ENCODE measurements at places on chromosomes 16 and 17.

- no peak for DNase-seq
Observed at GRCh38 chr17:29683481-29683880, 60.8 kb upstream of the CORO6 start.

- no peak for DNase-seq
Observed at GRCh38 chr17:48617471-48618255, 2.6 kb upstream of the HOXB8 start.

DNA sequence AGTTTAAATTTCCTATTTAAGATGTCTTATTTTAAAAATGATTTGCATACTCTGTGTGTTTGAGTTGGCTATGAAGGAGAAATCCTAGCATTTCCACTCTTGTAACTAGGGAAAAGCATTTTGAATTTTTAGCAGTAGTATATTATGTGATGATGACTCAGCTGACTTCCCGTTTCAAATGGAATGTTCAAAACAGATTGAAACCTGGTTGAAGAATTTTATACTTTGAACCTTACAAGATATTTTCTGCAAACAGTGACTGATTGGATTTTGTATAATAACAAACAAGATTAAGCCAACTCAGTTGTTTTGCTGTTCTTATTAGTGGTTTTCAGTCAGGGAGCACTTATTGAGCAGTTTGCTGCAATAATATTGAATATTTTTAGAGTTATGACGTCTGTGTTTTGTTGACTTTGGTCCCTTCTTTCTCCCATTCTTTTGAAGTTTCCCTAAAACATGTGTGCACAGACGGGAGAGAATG, 8.0 kb downstream of the TNRC6A start:
- no peak for DNase-seq

GRCh38 chr16:12024429-12024828, 47.9 kb downstream of the SNX29 start:
- no peak for DNase-seq

DNA sequence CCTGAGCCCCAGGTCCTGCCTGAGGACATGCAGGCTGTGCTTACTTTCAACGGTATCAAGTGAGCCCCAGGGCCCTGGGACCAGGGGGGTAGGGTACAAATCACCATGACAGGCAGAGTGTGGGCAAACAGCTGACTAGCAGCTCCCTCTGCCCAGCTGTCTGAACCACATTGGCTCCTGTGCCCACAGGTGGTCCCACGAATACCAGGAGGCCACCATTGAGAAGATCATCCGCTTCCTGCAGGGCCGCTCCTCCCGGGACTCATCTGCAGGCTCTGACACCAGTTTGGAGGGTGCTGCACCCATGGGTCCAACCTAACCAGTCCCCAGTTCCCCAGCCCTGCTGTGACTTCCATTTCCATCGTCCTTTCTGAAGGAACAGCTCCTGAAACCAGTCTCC, 10.0 kb downstream of the SLC46A1 start:
- DNase-seq = no peak

- no peak for DNase-seq
Observed at GRCh38 chr17:11832401-11833137, 164.7 kb downstream of the ZNF18 start.

GRCh38 chr17:301681-302299, 50.8 kb downstream of the RPH3AL start:
- DNase-seq = no peak

- DNase-seq = no peak
Observed at GRCh38 chr17:13460261-13461000, 141.3 kb downstream of the HS3ST3A1 start.

DNA sequence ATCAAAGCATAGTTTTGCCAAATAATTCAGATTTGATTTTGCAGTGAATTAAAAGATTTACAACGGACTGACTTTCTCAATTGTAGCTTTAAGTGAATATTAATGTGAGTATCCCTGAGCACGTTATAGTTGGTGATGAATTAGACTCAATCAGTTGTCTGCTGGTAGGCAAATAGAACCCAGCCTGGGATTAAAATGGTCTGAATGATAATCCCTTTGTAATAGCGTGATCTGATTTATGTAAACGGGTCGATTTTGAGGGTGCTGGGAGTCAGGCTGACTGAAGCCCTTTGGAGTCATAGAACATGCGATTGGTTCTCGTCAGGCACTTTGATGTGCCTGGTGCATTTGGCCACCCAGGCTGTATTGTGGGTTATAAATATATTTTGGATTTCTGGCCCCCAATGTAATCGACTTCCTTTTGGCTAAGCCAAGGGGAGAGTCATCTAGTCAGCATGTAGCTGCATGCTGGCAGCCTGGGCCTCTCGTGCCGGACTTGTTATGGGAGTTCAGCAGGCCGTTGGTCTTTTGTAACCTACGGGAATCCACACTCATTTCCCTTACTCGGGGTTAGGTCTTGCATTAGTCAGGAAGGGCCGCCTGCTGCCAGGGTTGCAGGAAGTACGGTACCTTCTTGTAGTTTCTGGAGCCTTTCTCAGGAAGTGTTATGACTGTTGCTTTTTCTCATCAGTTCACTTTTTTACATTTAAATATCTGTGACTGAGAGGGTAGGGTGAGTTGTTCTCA, 5.4 kb downstream of the PGS1 start:
- DNase-seq = peak; percentile 56

DNA sequence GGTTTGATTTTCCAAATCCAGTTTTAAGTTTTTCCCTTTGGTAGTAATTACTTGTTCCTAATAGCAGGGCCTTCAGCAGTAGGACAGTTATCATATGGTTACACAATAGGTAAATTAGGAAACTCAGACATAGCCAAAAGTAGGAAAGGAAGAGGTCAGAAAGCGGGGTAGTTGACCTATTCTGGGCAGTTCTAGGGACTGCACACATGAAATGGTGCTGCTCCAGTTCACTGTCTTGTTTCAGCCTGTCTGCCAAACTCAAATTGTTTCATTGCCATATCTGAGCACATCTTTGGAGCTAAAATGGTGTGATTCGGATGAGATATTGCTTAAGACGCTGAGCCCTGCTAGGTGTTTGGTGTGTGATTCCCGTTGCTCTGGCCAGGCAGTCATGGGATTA, 56.7 kb downstream of the TANGO6 start:
- no peak for DNase-seq

- no peak for DNase-seq
Observed at GRCh38 chr17:15507896-15508295, 40.5 kb upstream of the CDRT4 start.

GRCh38 chr16:29729116-29729521, 16.7 kb downstream of the C16orf54 start:
- no peak for DNase-seq

GRCh38 chr17:73163043-73163442, 1.8 kb upstream of the SSTR2 start:
- DNase-seq = no peak

- no peak for DNase-seq
Observed at GRCh38 chr17:17275971-17276370, 5.1 kb downstream of the COPS3 start.

DNA sequence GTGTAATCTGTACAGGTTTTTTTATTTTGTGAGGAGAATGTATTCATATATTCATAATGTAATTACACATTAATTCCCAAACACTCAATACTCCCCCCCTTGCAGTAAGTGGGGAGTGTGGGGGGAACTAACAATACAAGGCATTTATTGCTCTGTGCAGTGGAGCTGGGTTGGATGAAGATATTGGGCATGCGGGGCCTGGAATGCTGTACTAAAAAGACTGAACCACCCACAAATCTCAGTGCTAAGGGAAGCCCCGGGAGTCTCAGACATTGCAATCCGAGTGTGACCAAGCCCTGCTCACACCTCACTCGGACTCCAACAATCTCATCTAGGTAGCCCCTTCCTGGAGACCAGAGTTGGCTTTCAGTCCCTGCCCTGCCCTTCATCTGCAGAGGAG, 6.0 kb downstream of the PLLP start:
- no peak for DNase-seq

DNA sequence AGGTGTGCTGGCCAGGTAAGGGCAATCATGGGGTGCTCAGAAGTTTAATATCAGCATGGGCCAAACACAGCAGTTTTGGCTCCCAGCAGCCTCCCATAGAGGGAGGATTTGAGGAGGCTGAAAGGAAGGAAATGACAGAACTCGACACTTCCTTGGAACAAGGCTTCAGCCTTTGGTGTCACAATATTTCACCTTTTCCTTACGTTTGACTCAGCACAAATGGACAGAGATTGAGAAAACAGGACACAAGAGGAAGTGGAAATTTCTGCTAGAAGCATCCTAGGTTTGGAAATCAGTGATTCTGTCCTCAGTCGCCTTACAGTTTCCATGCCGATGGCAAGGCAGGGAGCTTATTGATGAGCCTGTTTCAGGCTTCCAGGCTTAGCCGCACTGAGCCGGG, 181.4 kb downstream of the MAF start:
- DNase-seq = no peak
